ENCODE measurements at places on chromosomes 3 and 15. TPM values are rescaled to one million over a fixed set of nuclear protein-coding genes. Genes with fewer than 3 reads are reported as not detected.

GOLGA6D gene
- under 0.01 TPM for total RNA-seq

SPTSSB gene
- 3.0 TPM for total RNA-seq

CD200 gene
- 46.2 TPM for total RNA-seq

C3orf33 gene
- total RNA-seq = 10.1 TPM

SLC24A5 gene
- total RNA-seq = not detected

GHSR gene
- total RNA-seq = not detected

IGF2BP2 gene
- 15.2 TPM for total RNA-seq

WDR93 gene
- total RNA-seq = 0.25 TPM

SUCNR1 gene
- 0.25 TPM for total RNA-seq

DHFR2 gene
- total RNA-seq = 8.1 TPM

CHRNA3 gene
- total RNA-seq = under 0.01 TPM

SYNPR gene
- 44.5 TPM for total RNA-seq
